ENCODE measurements at places on chromosomes 11 and 22. TPM values are rescaled to one million over a fixed set of nuclear protein-coding genes. Genes with fewer than 3 reads are reported as not detected.
A peak's percentile ranks its signal among the peaks of the same experiment; 100 is the strongest.

MADD gene
- 31.7 TPM for total RNA-seq

SCO2 gene
- not detected for total RNA-seq

OR10A3 gene
- not detected for total RNA-seq

NXPE1 gene
- total RNA-seq = not detected

DNA sequence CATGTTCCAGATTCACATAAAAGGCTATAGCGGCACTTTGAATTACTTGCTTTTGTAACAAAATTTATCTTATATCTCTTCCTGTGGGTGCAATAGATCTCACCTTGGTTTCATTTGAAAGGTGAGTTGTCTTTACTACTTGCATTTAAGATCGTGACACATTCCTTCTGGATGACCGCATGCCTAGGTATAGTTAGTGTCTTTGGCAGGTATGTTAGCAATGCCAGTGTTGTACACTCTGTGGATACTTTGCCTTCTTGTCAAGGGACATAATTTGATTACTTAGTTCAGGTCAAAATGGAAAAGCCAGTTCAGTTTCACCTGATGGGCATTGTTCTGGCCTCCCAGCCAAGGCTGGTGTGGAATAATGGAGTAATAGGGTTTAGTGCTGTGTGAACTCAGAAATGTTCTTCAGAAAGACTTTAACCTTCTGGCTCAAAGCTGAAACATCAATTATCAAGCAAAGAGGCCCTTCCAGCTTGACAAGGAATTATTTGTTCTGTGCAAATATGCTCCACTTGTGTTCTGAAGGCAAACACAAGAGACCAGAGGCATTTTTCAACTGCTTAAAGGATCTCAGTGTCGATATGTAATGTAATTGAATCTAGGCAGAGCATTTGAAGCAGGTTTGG, 64.6 kb downstream of the AMOTL1 start:
- peaks cover 17% of the 10 kb centered on the region for H3K4me1 ChIP-seq
- H3K4me3 ChIP-seq = no peak overlapping the region
- peaks cover 50% of the 10 kb centered on the region for H3K36me3 ChIP-seq
- DNase-seq = no peak

- no peak overlapping the region for H3K4me3 ChIP-seq
- DNase-seq = no peak
- no peak overlapping the region for H3K27ac ChIP-seq
- H3K36me3 ChIP-seq = no peaks in the 10 kb centered on the region
- H3K4me1 ChIP-seq = no peaks in the 10 kb centered on the region
- H3K27me3 ChIP-seq = no peaks in the 10 kb centered on the region
Observed at GRCh38 chr22:29117799-29118477, 45.1 kb downstream of the KREMEN1 start.

- DNase-seq = no peak
- H3K4me1 ChIP-seq = no peaks in the 10 kb centered on the region
- no peak overlapping the region for H3K27ac ChIP-seq
Observed at GRCh38 chr11:64814712-64815187, 4.4 kb upstream of the MEN1 start.

- no peak overlapping the region for H3K4me3 ChIP-seq
- H3K27me3 ChIP-seq = no peaks in the 10 kb centered on the region
- no peaks in the 10 kb centered on the region for H3K4me1 ChIP-seq
- no peak overlapping the region for H3K27ac ChIP-seq
- peak; percentile 52 for DNase-seq
- H3K36me3 ChIP-seq = peaks cover 78% of the 10 kb centered on the region
Observed at GRCh38 chr22:19361501-19362103, 69.9 kb downstream of the HIRA start.

DNA sequence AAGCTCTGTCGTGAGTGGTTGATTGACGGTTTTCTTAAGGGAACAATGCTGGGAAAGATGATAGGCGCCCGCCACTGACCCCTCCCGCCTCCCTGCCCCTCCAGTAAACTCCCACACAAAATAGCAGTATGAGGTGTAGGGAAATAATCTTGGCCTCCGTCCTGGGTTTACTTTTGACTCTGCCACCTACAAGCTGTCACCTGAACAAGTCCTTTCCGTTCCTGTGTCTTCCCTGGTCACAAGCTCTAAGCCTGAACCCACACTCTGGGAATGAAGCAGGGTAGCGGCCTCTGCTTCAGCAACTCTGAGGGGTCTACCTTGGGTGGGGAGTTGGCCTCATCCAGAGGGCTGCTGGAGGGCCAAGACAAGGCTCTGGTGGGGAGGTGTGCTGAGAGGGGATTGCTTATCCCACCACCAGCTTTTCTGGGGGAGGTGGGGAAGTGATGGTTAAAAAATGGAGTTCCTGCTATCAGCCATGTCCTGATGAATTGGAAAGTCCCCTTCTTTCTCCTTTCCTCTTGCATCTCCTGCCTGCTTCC, 87.8 kb downstream of the CEP164 start:
- no peak for DNase-seq
- no peaks in the 10 kb centered on the region for H3K27me3 ChIP-seq
- no peak overlapping the region for H3K27ac ChIP-seq
- H3K4me1 ChIP-seq = no peaks in the 10 kb centered on the region
- peaks cover 5% of the 10 kb centered on the region for H3K36me3 ChIP-seq
- no peak overlapping the region for H3K4me3 ChIP-seq

All from ascending aorta (tissue), 2 donors.